Spinal cord (tissue), 10 donors: ENCODE measurements at places on chromosomes 7 and 10. TPM values are rescaled to one million over a fixed set of nuclear protein-coding genes. Genes with fewer than 3 reads are reported as not detected.

The GRM3 gene
- 22.1 TPM for total RNA-seq

The AKR1C3 gene
- total RNA-seq = 4.9 TPM

The GDF2 gene
- not detected for total RNA-seq

The TLX1 gene
- not detected for total RNA-seq

The STAG3 gene
- 2.3 TPM for total RNA-seq

The CTAGE15 gene
- total RNA-seq = 0.50 TPM

The TSPAN14 gene
- total RNA-seq = 19.8 TPM

The CADPS2 gene
- total RNA-seq = 36.7 TPM

The TCTN3 gene
- 30.4 TPM for total RNA-seq

DNA sequence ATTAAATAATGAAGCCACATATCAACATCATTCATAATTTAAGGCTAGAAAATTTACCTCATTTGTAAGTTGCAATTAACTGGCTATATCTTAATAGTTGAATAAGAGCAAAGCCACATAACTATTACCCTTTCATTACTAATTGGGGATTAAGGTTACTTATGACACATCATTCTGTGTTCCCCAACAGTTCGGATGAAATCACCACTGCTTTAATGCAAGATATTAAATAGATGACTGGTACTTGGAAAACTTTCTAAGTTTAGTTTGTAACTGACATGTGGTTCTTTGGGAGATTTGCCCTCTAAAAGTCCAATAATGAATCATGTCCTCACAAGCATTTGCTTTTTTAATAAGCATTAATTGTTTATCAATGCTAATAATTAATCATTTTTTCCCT lies 109.1 kb downstream of the MTERF1 start:
- no peaks in the 10 kb centered on the region for H3K36me3 ChIP-seq
- no peaks in the 10 kb centered on the region for H3K27me3 ChIP-seq
- H3K27ac ChIP-seq = no peak overlapping the region

DNA sequence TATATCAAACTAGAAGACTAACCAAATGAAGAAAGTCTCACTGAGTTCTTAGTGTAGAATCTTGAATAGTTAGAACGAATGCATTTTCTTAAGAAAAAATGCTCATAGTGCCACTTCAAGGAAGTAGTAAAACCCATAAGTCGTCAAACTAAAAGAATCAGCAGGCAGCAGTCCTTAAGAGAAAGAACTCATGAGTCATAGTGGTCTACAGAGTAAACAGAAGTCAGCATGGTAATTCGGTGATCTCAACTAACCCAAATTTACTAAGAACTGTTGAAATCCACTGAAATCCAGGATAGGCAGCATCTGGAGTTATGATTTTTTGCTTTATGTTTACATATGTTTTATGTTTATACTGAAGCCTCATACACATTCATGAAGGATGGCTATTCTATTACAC lies 256.2 kb downstream of the LHFPL3 start:
- no peak for DNase-seq
- no peaks in the 10 kb centered on the region for H3K4me1 ChIP-seq
- H3K27ac ChIP-seq = no peak overlapping the region
- no peak overlapping the region for H3K4me3 ChIP-seq
- H3K36me3 ChIP-seq = no peaks in the 10 kb centered on the region
- H3K27me3 ChIP-seq = no peaks in the 10 kb centered on the region

GRCh38 chr7:33334349-33334748 lies 205.0 kb downstream of the BBS9 start:
- H3K27ac ChIP-seq = no peak overlapping the region
- H3K4me3 ChIP-seq = no peak overlapping the region
- DNase-seq = no peak
- no peaks in the 10 kb centered on the region for H3K4me1 ChIP-seq

- no peak overlapping the region for H3K4me3 ChIP-seq
- peaks cover 7% of the 10 kb centered on the region for H3K4me1 ChIP-seq
- H3K36me3 ChIP-seq = no peaks in the 10 kb centered on the region
- no peaks in the 10 kb centered on the region for H3K27me3 ChIP-seq
These were observed 316.0 kb upstream of the SEMA3C start for GRCh38 chr7:81234896-81235295.

DNA sequence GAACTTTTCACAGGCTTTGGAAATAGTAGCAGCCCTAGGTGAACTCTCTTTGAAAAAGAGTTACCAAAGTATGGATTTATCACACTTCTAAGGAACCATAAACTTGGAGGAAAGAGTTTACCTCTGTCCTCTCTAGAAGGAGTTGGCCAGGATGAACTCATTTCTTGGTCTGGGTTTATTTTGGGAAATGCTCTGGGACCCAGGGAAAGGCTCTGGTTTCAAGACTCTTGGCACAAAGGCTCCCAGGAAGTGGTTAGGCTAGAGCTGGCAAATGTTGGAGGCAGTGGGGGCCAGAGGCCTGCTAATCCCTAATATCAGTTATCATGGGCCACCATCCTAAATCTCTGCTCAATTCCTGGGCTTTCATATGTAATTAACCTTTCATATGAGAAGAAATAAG lies 36.3 kb upstream of the CDK6 start:
- H3K36me3 ChIP-seq = no peaks in the 10 kb centered on the region
- H3K27me3 ChIP-seq = no peaks in the 10 kb centered on the region
- no peak for DNase-seq
- H3K4me3 ChIP-seq = no peak overlapping the region

DNA sequence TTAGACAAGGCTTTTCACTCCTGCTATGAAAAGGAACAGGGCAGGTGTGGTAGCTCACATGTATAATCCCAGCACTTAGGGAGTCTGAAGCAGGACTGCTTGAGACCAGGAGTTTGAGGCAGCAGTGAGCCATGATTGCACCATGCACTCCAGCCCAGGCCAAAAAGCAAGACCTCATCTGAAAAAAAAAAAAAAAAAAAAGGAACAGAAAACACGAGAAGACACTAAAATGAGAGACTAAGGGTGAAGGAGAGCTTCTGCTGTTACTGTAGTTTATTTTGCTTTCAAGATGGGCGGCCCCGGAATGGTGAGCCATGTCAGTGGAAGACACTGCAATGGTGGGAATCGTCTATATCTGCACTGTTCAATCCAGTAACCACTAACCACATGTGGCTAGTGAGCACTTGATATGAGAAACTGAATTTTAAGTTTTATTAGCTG lies 9.9 kb downstream of the PIP4K2A start:
- no peak for DNase-seq
- H3K27ac ChIP-seq = no peak overlapping the region
- no peak overlapping the region for H3K4me3 ChIP-seq
- H3K36me3 ChIP-seq = no peaks in the 10 kb centered on the region

DNA sequence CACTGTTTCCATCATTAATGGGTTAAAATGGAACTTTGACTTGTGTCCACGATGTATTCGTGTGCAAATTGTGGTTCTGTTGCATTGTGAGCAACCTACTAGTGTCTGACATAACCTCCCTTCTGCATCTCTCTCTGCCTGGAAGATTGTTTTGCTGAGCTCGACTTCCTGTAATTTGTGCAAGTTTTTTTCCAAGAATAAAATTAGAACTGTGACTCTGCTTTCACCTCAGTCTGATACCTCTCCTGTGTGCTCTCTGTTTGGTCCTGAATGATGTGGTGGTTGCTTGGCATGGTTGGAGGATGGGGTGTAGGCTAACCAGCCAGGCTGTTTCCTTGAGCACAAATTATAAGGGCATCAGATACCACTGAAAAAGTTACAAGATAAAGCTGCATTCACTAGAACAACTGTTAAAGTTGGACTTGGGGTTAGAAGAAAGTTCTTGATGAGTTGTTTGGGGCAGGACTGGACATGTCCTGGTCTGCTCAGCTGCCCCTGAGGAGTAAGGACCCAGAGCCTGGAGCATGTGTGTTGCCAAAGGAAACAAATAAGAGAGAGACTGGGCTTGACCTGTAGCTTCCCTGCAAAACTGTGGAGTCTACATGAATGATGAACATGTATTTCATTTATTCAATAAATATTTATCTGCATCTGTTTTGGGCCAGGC lies 1.9 kb upstream of the VOPP1 start:
- H3K4me3 ChIP-seq = no peak overlapping the region
- H3K4me1 ChIP-seq = peaks cover 19% of the 10 kb centered on the region
- no peak for DNase-seq
- no peaks in the 10 kb centered on the region for H3K36me3 ChIP-seq

- no peak for DNase-seq
- H3K4me3 ChIP-seq = no peak overlapping the region
- no peaks in the 10 kb centered on the region for H3K27me3 ChIP-seq
- no peaks in the 10 kb centered on the region for H3K36me3 ChIP-seq
These were observed 80.2 kb upstream of the NFE2L3 start for GRCh38 chr7:26071622-26072456.

DNA sequence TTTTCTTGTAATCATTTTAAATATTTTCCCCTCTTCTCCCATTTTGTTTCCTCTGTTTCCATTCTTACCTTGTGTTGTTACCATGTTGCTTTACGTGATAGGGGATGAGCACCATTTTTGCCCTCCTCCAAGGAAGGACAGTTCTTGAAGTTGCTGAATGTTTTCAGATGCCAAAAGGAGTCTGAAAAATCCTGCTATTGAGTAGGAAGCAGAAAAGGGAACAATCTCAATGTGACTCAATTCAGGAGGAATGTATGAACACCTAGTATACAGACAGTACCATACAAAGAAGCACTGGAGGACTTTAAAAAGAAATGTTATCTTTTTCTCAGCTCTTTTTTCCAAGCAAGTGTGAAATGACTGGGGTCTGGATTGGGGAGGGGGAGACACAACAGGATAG lies 5.1 kb upstream of the NAMPT start:
- no peaks in the 10 kb centered on the region for H3K27me3 ChIP-seq
- H3K36me3 ChIP-seq = no peaks in the 10 kb centered on the region
- H3K27ac ChIP-seq = no peak overlapping the region
- DNase-seq = no peak
- H3K4me1 ChIP-seq = peaks cover 3% of the 10 kb centered on the region

GRCh38 chr10:98949306-98949705 lies 286.3 kb downstream of the HPSE2 start:
- H3K27me3 ChIP-seq = no peaks in the 10 kb centered on the region
- H3K4me1 ChIP-seq = no peaks in the 10 kb centered on the region
- H3K4me3 ChIP-seq = no peak overlapping the region
- no peak for DNase-seq
- H3K27ac ChIP-seq = no peak overlapping the region
- no peaks in the 10 kb centered on the region for H3K36me3 ChIP-seq

GRCh38 chr7:100830396-100830795 lies 3.1 kb upstream of the EPHB4 start:
- no peak overlapping the region for H3K27ac ChIP-seq
- peaks cover 33% of the 10 kb centered on the region for H3K4me1 ChIP-seq
- H3K27me3 ChIP-seq = peaks cover 29% of the 10 kb centered on the region
- no peak overlapping the region for H3K4me3 ChIP-seq
- no peak for DNase-seq
- peaks cover 2% of the 10 kb centered on the region for H3K36me3 ChIP-seq

DNA sequence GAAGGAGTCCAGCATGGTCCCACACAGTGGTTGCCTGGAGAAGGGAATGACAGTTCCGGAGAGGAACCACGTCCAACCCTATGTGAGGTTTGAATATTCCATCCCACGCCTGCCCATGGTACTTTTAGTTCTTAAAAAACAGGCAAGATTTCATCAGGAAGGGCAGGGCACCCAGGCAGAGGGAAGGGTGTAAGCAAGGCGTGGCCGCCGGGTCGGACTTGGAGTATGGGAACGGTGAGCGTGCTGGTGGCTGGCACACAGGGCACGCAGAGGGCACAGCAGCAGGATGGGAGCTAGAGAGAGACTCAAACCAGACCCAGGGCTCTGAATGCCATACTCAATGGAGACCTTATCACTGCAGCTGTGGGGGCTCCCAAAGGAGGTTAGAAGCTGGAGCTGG lies 34.3 kb downstream of the FAM53B start:
- H3K4me1 ChIP-seq = peaks cover 77% of the 10 kb centered on the region
- H3K4me3 ChIP-seq = no peak overlapping the region
- peak overlapping the region; percentile 40 for H3K27ac ChIP-seq

DNA sequence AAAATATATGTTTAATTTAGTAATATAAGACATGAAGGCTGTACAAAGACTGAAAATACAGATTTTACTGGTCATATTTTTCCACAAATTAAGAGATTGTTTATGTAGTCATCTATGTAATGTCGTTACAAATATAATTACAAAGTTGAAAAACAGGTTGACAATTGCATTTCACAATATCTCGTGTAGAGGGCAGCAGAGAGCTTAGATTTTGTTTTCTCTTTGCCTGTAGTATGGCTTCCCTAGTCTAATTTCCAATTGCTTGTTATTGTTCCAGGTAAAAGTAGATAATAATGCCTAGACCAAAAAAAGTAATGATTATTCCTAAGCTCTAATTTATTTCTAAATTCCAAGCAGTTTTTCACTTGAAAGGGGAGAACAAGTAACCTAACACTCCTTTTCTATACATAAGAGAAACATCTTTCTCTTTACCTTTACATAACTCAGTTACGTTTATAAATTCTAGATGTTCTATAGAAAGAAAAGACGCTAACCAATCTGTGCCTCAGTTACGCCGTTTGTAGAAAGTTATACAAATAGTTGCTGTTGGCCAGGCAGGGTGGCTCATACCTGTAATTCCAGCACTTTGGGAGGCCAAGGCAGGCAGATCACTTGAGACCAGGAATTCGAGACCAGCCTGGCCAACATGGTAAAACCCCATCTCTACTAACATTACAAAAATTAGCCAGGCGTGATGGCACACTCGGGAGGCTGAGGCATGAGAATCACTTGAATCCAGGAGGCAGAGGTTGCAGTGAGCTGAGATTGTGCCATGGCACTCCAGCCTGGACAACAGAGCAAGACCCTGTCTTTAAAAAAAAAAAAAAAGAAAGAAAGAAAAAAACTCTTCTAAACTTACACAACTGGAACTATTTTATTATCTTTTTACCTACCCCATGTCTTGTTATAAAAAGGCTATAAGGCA lies 30.0 kb downstream of the NET1 start:
- H3K4me1 ChIP-seq = peaks cover 5% of the 10 kb centered on the region
- H3K4me3 ChIP-seq = no peak overlapping the region
- no peaks in the 10 kb centered on the region for H3K36me3 ChIP-seq
- DNase-seq = peak; percentile 40
- no peak overlapping the region for H3K27ac ChIP-seq
- H3K27me3 ChIP-seq = no peaks in the 10 kb centered on the region

- DNase-seq = no peak
- no peaks in the 10 kb centered on the region for H3K36me3 ChIP-seq
- H3K27me3 ChIP-seq = no peaks in the 10 kb centered on the region
- H3K27ac ChIP-seq = no peak overlapping the region
- no peak overlapping the region for H3K4me3 ChIP-seq
These were observed 89.0 kb downstream of the PHTF2 start for GRCh38 chr7:77887567-77887966.
